ENCODE measurements at places on chromosomes 2 and 18.

- DNase-seq = no peak
These were observed 87.3 kb upstream of the CCDC141 start for GRCh38 chr2:179137200-179137759.

GRCh38 chr2:64699712-64700111 lies 46.0 kb upstream of the SERTAD2 start:
- DNase-seq = no peak

DNA sequence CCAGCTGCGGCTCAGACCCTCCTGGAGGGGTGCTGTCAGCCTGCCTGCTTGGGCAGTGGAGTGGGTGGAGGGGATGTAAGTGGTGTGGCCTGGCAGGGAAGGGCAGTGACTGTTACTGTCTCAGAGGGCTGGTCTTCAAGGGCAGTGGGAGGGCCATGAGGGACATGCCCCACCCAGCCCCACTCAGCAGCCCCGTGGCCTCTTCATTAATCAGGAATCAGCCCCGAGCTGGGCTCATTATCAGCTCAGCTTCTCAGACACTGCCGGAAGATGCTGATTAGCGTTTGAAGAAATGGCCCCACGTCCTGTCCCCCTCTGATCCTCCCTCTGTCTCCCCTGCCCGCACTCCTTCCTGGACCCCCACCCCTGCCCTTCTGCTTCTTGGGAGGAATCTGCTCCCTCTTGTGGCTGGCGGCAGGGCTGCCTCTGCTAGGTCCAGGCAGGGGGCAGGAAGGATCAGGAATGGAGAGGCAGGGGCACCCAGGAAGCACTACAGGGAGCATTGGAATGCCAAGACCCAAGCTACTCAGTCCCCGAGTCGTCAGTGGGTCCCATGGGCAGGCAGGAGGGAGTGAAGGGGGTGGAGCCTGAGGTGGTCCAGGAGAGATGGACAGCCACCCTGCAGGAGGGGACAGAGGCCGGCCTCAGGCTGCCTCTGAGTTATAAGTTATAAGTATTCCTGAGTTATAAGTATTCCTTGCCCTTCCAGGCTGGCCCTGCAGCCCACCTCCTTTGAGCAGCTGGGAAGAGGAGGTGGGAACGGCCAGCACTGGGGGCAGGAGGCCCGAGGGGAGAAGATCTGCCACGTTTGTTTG lies 7.0 kb downstream of the ASIC4 start:
- DNase-seq = no peak

DNA sequence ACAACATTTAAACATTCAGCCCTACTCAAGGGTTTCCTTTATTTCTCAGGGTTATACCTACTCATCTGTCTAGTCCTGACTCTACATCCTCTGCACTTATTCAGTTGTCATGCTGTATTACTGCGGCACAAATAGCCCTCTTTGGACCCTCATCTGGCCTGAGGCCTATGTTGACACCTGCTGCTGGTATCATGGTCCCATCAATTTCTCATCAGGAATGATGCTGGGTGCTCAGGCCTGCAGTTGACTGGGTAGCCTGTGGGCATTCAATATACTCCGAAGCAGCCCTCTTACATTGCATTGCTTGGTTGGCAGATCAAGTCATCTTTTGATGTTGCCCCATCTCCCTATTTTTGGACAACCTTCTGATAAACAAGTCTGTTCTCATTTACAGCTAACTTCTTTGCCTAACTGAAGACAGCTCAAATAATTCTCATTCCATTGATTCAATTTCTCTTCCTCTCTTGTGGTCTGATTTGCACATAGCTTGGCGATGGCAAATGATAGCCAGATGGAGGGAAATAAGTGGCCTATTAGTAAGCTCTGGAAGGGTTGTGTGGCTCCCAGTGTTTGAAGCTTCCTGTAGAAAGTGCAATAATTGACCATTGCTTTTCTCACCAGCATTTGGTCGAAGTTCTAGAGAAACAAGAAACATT lies 19.1 kb upstream of the MC4R start:
- DNase-seq = no peak

DNA sequence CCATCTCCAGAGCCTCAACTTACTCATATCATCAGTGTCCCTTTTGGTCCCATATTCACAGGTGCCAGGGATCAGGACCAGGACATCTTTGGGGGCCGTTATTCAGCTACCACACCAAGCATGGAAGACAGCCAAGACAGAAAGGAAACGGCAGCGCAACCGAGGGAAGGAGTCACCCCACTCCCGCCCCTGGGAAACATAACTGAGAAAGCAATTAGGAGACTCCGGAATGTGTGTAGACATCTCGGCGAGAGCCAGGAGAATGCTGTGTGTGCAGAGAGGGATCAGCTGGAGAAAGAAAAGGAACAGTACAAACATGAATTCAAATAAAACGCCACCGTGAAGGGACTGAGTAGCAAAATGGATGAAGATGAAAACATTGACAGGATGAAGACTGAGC lies 13.4 kb upstream of the BOK start:
- DNase-seq = no peak

DNA sequence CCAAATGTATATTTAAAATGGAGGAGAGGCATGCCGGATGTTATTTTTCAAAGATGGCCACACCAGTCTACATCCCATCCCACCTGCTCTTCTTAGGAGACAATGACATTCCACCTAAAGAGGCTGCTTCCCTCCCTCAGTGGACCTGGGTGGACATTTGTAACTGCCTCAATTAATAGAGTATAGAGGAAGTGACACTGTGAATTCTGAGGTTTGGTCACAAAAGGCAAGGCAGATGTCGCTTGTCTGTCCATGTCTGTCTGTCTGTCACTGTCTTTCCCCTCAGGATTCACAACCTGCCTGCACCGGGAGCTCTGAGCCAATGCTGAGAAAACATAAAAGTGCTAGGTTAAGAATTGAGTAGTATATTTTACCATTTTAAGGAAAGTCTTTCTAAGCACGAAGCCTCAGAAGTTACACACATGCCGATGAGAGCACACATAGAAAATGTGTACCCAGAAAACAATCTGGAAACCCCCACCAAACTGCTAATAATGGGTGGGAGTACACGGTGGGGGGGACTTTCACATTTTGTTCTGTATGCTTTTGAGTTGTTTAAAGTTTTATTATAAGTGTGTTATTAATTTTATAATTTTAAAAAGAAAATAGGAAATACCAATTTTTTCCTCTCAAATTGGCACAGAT lies 21.0 kb downstream of the MIB1 start:
- DNase-seq = no peak

DNA sequence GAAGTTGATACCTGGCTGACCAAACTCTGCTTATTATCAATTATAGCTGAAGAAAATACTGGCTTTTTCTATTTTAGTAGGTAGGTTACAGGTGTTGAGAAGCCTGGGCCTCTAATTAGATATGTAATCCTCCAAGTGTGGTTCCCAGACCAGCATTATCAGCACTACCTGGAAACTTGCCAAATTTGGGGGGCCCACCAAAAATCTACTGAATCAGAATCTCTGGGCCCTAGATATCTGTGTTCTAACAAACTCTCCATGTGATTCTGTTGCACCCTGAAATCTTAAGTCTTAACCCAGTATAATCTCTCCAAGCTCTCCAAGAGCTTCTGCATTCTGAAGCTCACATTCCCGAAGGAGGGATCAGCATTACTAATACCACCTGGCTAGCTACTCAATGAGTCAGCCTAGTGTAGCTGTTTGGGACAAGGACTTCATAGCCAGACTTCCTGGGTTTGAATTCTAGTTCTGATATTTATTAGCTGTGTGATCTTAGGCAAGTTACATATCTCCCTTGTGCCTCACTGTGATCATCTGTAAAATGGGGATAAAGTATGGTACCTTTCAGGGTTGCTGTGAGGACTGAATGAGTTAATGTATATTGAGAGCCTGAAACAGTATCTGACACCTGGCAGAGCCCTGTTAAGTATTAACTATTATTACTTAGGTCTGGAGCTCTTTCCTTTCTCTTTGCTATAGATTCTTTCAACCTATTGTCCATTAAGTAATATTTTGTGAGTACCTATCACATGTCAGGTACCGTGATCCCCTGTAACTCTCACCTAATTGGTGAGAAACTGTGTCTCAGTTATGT lies 94.1 kb upstream of the CD302 start:
- no peak for DNase-seq

DNA sequence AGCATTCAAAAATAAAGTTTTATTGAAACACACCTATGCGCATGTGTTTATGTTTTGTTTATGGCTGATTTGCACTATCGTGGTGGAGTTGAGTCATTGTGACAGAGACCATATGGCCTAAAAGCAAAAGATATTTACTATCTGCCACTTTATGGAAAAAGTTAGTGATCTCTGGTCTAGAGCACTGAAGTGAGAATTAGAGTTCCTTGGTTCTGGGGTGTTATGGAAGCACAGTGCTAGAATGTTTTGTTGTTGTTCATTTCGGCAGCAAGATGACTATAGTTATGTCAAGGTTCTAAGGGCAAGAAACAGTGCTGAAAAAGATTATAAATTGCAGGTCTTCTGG lies 416.5 kb downstream of the SLC4A3 start:
- no peak for DNase-seq

- DNase-seq = no peak
These were observed 182.3 kb downstream of the FAM210A start for GRCh38 chr18:13543811-13544732.

DNA sequence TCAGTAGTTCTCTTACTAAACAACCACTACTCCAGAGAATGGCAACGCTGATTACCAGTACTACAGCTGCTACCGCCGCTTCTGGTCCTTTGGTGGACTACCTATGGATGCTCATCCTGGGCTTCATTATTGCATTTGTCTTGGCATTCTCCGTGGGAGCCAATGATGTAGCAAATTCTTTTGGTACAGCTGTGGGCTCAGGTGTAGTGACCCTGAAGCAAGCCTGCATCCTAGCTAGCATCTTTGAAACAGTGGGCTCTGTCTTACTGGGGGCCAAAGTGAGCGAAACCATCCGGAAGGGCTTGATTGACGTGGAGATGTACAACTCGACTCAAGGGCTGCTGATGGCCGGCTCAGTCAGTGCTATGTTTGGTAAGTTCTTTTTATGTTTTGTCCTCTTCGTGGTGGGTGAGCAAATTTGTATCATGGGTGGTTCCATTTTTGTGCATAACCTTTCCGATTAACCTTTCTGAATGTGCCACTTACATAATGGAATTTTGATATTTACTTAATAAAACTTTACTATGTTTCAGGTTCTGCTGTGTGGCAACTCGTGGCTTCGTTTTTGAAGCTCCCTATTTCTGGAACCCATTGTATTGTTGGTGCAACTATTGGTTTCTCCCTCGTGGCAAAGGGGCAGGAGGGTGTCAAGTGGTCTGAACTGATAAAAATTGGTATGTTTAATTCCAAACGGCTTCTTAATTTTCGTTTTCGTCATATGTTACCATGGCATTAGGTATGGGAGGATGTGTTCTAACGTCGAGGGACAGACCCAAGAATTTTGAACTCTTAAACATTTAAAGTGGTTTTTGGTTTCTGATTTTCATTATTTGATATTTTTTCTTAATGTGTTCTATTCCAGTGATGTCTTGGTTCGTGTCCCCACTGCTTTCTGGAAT lies 1.3 kb downstream of the SLC20A1 start:
- DNase-seq = no peak

GRCh38 chr2:109220860-109221259 lies 91.9 kb downstream of the SH3RF3 start:
- no peak for DNase-seq

DNA sequence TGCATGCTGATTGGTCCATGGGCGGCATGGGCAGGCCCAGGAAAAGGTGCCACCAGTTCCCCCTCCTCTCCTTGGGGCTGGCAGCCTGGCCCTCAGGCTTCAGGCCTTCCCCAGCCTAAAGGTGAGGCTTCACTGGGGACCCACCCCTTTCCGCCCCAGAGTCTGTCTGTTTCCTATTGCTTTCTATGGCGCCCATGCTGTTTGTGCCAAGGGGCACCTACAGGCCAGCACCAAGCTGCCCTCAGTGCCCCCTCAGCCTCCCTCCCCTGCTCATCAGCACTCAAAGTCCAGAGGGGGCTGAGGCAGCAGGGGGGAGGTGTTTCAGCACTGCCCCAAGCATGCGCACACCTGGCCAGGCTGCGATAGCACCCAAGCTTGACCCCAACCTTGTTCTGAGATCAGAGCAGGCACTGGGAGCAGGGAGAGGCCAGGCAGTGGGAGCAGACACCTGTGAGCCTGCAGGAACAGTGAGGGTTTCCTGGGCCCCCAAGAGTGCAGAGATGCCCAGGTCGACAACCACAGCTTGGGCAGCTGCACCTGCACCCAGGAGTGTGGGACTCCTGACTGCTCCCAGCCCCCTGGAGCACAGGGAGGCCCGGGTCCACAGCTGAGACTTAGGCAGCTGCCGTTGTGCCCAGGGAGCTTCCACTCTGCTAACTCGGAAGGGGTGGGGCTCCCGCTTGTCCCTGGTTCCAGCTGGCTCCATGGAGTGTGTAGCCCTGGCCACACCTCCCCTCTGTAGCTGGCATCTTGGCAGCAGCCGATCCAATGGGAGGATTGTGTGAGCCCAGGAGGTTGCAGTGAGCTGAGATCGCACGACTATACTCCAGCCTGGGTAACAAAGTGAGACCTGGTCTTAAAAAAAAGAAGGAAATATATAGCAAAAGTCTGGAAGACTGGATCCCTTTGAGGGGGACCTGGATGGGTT lies 69.1 kb downstream of the NCAPH start:
- DNase-seq = no peak

DNA sequence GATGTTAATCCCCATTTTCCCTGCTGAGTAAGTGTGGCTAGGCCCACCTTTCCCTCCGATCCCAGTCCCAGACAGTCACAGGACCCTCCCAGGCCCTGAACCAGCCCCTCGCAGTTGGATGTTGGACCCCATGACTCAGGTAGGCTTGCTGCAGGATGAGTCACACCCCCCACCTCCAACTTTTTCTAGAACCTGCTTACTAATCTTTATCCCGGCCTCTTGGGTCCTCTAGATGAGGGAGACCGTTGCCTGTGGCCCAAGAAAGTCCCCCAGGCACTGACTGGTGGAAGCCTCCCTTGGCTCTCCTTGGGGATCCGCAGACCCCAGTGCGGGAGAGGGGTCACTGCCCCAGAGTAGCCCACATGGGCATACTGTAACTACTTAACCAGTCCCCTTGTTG lies 98.5 kb downstream of the SMAD7 start:
- DNase-seq = no peak

DNA sequence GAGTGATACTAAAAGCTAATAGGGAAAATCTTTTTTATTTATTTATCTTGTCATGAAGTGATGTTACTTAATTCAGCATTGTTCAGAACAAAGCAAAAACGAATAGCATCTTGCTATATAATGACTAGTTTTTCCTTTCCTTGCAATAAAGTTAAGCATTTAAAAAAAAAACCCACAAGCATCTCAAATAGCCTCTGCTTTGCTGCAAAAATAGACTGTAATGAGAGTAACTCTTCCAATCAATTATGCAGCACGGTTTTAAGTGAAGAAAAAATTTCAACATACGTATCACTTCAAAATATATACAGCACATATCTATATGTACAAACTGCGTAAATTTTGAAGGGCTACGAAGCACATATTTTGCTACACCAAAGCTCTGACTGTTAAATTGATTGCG lies 153.3 kb upstream of the VRK2 start:
- no peak for DNase-seq

Data from activated CD4-positive, alpha-beta T cell treated with anti-CD3 and anti-CD28 coated beads for 24 hours (primary cell).